NCI-H2081 (cell line): ENCODE measurements at places on chromosomes 12 and 14.

DNA sequence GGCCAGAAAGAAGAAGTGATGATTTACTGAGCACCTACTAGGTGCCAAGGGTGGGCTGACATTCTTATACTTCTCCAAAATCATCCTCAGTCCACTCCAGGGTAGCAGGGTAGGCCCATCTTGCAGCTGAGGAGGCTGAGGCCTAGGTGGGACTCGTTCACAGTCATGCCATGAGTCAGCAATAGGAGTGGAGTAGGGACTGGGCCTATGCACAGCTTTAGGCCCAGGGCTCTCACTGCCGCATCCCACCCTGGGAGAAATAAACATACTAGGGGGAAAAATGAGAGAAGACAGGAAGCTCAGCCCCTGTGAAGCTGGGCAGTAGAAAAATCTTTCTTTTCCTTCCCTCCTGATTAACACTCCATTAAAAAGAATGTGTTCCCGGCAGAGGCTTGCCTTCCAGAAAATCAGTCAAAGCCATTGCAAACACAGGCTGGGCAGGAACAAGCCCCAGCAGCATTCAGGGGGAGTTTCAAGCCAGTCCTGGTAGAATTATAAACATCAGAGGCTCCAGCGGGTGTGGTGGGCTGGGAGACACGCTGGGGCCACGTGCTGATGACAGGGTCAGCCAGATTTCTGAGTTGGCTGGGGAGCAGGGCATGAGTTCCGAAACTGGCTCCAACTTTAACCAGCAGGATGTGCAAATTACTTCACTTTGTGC is 1.8 kb downstream of the HSPB8 start:
- DNase-seq, result no peak

- DNase-seq, result no peak
These were observed 45.5 kb downstream of the PAWR start for GRCh38 chr12:79645235-79645630.

GRCh38 chr12:118119449-118119879 is 15.7 kb upstream of the VSIG10 start:
- no peak for DNase-seq

DNA sequence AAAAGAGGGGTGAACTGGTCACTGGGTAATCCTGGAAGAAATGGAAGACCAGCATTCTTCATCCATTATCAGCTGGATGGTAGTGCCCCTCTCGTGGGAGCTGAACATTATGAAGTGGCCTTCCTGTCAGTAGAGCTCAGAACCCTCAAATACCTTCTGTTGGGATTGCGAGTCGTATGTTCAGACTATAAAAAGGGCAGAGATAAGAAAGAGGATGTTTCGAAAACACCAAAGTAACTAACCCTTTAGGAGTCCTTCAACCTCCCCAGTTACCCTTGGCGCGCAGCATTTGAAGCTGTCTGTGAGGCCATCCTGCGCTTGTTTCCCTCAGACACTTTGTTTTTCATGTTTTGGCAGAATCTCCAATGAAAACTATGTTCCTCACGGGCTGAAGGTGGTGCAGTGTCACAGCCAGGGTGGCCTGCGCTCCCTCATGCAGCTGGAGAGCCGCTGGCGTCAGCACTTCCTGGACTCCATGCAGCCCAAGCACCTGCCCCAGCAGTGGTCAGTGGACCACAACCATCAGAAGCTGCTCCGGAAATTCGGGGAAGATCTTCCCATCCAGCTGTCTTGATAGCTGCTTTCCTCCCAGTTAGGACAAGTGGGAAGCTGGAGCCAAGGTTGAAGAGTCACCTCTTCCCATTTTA is 19.3 kb upstream of the GALNT16 start:
- DNase-seq, result no peak

DNA sequence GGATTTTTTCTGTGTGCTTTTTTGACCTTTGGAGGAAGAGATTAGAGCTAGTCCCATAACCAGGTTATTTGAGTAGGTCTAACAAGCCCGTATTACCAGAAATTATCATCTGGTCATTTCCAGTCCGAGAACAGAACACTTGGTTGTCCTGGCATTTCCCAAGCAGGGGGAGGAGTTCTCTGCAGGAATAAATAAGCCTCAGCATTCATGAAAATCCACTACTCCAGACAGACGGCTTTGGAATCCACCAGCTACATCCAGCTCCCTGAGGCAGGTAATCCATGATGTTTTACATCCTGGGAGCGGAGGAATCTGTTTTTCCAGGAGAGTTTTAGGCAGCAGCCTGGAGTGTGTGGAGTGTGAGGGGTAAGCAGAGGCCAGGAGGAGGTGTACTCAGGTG is at the start of gene SERPINA3:
TSS of gene SERPINA3 (plus strand) at position 218 of the 400 bp plus-strand sequence. CDS start 2,051 bp downstream, outside the sequence.
- no peak for DNase-seq

DNA sequence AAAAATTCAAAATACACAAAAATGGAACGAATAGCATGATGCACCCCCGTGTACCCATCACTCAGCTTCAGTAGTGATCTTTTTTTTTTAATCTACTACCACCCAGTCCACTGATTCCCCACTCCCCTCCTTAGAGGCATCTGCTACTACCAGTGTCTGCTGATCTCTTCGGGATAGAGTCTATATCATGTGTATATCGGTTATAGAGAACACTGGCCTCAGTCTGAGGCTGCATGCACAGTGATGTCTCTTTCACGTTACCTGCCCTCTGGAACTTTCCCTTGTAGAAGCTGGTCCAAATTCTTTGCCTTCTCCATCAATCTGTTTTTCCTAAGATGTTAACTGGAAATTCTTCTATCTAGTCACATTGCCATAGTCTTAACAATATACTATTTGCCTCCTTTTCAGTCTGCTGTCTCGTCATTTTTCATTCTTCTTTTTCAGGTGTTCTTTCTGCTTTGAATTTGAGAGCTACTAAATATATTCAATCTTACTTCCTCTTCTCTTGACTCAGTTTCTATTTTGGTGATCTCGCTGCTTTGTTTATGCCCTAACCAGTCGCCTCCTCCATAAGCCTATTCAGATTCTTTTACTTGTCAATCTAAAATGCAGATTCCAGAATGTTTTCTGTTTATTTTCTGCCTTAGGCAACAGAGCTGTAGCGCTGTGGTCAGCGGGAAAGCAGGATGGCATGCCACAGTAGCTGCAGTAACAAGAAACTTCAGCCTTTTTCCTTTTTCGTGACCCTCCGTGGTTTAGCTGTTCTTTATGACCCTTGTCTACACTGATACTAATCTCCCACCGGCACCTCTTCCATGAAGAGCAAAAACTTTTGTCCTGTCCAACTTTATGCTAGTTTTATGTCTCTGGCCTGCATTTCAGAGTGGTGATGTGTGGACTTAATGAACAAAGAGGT is 67.0 kb downstream of the FBXW8 start:
- DNase-seq, result no peak

GRCh38 chr12:22283006-22283506 is 51.5 kb downstream of the ST8SIA1 start:
- no peak for DNase-seq

DNA sequence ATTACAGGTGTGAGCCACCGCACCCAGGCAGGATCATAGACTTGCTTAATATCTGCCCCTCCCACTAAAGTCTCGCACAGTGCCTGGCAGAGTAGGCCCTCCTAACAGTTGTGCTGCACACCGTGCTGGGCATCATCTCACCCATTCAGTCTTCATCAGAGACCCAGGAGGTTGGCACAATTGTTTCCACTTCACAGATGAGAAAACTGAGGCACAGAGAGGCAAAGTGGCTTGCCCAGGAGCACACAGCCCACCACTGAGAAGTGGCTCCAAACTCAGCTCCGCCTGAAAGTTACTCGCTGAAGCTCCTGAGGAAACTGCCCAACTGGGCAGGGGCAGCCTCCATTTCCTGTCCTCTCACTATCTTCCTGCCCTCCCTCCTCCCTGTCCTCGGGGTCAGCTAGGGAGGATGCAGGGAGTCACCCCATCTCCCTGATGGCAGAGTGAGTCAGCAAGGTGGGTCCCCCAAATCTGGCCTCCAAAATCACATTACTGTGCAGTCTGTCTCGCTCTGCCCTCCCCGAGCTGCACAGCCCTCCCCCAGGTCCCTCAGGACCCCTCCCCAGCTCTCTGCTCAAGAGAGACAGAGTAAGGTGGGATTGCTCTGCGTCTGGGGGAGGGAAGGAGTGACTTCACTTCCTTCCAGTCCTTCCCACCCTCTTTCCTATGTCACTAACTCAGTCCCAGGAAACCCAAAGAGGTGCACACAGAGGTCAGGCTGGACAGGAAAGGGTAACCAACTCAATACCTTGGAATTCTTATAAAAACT is 5.7 kb downstream of the SLC8B1 start:
- DNase-seq, result no peak

DNA sequence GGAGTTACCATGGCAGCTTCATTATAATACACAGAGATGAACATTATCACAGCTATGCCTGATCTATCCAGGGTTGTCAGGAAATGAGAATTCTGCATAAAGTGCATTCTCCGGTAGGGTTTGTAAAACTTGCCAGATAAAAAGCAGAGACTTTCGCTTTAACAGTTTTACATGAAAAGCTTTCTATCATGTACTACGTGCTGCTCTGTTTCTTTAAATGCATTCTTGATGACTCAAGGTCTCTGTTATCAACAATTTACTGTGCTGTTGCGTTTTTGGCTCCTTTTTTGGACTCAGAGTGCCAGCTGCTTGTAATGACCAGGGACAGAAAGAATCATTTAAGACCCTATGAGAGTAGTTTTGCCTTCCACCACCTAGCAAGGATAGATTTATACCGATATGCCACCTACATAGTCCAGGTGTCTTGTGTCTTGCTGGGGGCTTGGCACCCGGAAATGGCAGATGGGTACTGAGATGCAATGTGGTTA is 371.2 kb downstream of the BTG1 start:
- DNase-seq, result no peak

DNA sequence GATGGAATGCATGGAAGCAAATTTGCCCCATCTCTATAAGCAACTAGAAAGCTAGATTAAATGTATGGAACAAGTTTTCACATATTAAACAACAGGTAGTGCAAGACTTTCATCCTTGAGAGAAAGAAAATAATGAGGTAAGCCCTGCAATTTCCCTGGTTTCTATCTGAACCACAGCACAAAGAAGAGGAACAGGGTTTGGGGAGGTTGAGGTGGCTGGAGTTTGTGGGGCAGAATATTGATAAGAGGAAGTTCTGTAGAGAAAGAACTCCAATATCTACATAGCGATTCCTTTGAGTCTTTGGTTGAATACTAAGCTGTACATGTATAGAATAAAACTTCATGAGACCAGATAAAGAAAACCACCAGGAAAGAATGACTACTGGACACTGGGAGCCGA is 96.3 kb upstream of the CCND2 start:
- no peak for DNase-seq

- no peak for DNase-seq
These were observed 247.8 kb upstream of the OR4E1 start for GRCh38 chr14:21921453-21921852.

- DNase-seq, result no peak
These were observed 4.1 kb downstream of the DGLUCY start for GRCh38 chr14:91117960-91118359.

DNA sequence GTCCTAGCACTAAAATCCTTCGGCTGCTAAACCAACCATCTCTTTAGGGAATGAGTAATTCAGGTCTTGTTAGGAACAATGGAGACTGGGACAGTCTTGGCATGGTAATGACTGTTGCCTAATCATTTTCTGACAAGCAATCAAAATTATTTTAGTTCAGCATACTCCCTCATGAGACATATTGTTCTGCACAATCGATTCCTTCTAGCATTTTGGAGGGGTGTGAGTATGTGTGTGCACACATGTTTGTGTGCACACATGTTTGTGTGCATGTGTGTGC is 2.1 kb upstream of the KRT1 start:
- no peak for DNase-seq

- DNase-seq, result no peak
These were observed 55.6 kb downstream of the CLIP1 start for GRCh38 chr12:122366685-122367475.

- no peak for DNase-seq
These were observed 35.4 kb downstream of the SPTLC2 start for GRCh38 chr14:77580964-77581505.

GRCh38 chr14:97687944-97688630 is 890.9 kb downstream of the VRK1 start:
- DNase-seq, result no peak

- DNase-seq, result peak; percentile 64
These were observed 47.8 kb downstream of the CCDC88C start for GRCh38 chr14:91369628-91370445.

GRCh38 chr12:69598174-69598753 is 12.4 kb downstream of the LRRC10 start:
- no peak for DNase-seq

DNA sequence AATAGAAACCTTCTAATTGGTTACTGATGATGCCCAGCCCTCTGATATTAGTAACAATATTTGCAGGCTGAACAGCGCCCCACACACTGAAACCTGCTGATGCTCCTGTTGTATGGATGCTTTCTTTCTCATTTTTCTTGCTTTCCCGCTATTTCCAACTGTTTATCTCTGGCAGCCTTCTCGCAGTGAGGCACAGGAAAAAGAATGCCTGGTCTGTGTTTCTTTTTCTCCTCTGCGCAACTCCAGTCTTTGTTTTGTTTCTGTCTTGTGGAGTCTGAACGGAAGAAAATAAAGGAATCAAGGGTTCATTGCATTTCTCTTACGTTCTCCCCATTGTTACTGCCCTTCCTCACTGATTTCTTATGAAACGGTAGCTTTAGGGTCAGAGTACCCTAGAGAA is 451.2 kb downstream of the EGLN3 start:
- DNase-seq, result no peak

- no peak for DNase-seq
These were observed 35.6 kb downstream of the PTGER2 start for GRCh38 chr14:52349731-52350130.

DNA sequence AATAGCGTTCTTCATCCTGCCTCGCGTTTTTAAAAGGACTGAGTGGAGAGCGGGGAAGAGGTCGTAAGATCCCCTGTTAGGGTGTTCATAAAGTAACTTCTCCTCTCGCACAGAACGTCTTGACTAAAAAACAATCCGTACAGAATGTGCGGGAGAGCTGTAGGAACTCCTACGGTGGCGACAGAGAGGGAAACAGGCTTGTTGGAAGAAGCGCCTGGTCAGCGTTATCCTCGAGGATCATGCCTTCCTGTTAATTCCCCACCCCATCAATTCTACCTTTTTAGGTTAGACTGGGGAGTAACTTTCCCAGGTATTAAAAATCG is 399 bp upstream of the WASHC4 start:
- peak; percentile 70 for DNase-seq
